Type B pancreatic cell (in vitro differentiated cells): ENCODE measurements at places on chromosomes 7 and 10. TPM values are rescaled to one million over a fixed set of nuclear protein-coding genes. Genes with fewer than 3 reads are reported as not detected.

DNA sequence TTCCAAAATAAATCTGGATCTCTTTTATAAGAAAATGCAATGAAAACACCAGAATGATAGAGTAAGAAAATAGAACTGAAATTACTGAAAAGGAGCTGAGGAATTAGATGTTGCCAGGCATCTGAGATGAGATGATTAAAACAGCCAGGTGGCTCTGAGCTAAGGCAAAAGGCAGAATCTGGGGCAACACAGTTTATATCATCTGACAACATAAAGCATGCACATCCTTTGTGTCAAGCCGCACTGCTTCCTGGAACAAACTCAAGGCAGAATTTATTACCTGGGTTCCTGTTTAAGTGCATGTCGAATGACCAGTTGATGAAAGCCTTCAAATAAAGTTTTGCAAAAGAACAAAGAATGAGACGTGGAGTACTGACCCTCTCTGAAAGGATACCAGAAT lies 247.0 kb downstream of the SNX10 start:
- no peak for DNase-seq

DNA sequence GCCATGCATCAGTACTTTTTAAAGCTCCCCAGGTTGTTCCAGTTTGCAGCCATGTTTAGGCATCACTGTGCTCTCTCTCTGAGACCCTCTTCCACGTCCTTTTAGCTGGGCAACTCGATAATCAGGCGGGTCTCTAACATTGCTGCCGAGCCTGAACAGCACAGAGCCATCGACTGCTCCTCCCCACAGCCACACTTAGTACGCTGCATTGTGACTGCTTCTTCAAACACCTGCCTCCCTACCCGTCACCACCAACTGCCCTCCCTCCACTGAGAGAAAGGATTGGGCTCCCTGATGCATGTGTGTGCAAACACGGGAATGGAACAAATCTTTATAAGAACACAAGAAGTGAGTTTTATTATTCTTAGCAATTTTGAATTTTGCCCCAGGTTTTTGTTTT lies 11.4 kb upstream of the TACR2 start:
- no peak for DNase-seq

DNA sequence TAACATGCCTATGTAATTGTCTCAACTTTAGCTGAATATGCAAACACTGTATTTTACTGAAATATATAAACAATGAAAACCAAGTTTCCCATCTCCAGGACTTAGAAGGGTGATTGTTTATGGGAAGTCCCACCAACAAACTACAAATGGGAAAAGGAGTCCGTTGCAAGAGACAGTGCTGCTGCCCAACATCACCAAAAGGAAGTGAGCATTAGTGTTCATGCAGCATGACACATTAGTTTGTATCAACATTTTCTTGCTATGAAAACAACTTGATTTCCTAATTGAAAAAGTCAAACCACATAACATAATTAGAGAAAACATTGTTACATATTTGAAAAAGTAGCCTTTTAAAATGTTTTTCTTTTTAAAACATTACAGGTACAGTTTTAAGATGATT lies 138.5 kb downstream of the ZNF438 start:
- DNase-seq = no peak

DNA sequence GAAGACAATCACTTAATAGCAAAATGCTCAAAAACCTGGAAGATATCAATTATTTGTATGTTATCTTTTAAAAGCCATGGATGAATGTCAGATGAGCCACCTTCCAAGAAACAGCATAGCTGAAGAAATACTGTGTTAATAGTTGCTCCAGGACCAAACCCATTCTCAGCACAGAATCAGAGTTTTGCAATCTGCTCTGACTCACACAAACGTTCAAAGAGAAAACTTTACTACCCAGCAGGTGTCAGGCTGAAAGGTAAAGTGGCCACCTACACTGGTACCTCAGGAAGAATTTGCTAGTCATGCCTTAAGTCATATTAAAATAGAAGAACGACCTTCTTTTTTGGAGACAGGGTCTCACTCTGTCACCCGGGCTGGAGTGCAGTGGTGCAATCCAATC lies 526.5 kb downstream of the PARD3 start:
- no peak for DNase-seq

DNA sequence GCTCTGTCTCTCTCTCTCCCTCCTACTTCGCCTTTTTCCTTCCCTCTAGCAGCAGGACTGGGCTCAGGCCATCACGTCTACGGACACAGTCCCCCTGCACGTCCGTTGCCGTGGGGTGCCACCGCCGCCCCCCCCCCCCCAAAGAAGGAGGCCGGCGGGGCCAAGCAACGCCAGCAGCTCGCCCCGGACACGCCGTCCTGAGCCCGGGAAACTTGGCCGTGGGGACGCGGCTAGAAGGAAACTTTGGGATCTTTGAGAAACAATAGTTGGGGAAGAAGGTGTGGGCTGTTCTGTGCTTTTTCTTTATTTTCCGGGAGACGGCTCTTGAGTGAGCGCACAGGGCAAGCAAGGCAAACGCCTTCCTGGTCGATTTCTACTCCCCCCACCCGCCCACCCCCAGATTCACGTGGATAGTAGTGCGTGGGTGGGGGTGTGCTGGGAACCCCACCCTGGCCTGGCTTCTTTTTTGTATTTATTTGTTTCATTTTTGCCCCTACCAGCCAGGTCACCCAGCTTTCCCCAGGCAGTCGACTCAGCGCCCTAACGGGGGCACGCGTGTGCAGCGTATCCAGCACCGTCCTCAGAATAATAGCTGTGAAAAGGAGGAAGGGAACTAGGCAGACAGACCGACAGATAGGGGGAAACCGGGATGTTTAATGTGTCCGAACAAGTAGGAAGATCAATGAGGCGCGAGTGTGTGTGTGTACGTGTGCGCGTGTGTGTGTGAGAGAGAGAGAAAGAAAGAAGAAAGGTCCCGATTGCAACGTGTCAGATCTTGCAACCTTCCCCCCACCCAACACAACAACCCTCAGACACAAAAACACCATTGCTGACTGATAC lies 1.4 kb downstream of the MXI1 start:
- DNase-seq = no peak

DNA sequence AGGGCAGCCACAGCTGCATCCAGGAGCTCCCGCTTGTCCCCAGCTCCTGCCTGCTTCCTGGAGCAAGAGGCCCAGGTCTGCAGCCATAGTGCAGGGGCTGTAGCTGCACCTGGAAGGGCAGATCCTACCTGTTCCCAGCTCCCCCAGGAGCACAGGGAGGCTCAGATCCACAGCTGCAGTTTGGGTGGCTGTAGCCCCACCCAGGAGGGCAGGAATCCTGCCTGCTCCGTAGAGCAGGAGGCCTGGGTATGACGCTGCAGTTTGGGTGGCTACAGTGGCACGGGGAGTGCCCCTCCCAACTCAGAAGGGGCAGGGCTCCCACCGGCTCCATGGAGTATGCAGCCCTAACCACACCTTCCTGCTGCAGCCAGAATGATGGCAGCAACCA lies 26.7 kb upstream of the CDCA7L start:
- DNase-seq = no peak

DNA sequence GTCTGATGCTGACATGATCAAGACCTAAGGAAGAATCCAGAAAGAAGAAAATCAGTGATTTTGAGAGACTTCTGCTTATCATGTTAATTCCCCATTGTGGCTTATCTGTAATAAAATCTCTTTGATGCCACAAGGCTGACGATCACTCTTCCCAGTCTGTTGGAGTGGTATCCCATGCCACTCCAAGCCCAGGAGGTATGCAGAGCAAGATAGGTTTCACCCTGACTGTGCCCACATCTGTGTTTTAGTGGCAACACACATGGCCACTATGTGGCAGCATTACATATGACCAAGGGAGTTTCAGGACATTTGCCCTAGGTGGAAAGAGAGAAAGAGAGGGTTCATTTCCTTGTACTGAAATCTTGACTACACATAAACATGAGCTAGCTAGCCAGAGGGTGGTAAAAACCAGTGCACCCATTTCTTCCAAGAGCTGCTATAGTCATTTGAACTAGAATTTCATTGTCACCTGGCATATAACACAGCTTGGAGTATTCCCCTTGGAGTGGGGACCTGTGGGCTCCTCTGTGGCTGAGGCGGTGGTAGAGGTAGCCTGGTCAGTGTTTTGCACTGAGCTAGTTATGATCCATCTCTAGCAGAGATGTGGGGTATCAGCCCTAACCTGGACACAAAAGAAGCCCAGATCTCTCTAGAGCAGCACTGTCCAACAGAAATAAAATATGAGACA lies 20.8 kb downstream of the LAMB4 start:
- no peak for DNase-seq

- no peak for DNase-seq
Measured at GRCh38 chr10:69484736-69485135, 33.5 kb downstream of the TSPAN15 start.

DNA sequence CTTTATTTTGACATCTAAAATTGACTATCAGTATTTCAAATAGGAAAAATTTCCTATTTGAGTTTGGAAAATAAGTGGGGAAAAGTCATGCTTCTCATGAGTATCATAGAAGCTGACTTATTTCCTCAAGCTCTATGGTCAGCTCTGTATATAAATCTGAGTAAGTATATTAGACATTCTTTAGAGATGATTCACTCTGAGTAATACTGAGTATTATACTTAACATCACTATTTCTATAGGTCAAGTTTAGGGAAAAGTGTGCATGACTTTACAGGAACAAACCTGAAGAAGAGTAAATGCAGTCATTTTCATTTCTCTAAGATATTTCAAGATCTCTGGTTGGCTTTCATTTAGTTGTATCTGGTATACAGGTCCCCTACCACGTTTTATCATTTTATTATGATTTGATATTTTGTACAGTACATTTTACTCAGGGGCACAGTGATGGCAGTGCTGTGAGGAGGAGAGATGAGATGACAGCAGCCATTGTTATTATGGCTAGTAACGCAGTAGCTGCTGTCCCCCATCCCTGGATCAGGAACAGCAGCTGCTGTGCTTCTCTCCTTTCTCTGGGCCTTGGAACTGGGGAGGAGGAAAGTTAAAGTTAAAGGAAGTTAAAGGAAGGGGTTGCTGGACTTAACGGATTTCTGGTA lies 15.2 kb downstream of the SND1 start:
- no peak for DNase-seq

DNA sequence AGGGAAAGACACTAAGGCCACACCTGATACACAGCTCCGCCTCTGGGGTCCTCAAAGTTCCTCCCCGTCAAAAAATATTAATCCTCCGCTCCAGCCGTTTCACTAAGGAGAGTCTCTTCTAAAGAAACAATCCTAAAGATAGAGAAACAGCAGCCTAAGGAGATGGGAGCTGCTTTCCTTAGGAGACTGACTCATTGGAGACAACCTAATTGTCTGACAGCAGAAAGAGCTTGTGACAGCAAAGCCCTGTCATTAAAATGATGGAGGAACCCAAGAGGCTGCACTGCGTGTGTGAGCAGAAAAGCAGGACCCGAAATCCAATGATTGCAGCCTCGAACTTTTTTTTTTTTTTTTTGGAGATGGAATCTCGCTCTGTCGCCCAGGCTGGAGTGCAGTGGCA lies 44.0 kb upstream of the TNRC18 start:
- no peak for DNase-seq

DNA sequence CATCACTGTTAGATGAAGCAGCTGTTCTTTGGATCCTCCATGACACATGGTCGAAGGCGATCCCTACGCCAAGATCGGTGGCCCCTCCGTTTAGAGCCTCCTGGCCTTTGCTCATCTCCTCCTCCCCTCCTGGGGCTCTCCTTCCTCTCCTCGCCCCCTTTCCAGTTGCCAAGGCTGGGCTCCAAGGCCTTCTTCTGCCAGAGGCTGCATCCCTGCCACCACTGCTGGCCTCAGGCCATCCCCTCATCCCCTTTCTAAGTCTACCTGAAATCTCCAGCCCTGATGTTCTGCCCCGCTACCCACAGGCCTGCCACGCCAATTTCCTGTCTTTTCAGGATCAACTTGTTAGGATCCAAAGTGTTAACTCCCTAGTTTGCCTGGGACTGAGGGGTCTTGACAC lies 265.1 kb upstream of the ZMIZ1 start:
- DNase-seq = no peak

GRCh38 chr7:100943693-100944092 lies 5.6 kb upstream of the MUC3A start:
- no peak for DNase-seq

DNA sequence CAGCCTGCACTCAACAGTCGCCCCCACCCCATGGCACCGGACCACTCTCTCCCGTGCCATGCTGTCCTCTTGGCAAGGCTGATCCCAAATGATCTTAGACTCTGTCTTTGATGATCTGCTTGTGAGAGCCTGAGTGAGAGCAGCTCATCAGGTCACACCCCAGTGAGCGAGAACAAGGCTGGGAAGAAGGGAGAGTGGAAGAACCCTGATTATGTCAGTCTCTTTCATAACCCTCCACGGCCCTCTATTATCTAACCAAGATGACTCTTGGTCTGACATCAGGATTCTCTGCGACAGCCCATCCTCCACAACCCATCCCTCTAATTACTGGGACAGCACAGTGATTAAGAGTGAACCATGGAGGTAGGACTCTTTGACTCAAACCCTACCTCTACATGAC lies 53.1 kb upstream of the C7orf33 start:
- DNase-seq = no peak

DNA sequence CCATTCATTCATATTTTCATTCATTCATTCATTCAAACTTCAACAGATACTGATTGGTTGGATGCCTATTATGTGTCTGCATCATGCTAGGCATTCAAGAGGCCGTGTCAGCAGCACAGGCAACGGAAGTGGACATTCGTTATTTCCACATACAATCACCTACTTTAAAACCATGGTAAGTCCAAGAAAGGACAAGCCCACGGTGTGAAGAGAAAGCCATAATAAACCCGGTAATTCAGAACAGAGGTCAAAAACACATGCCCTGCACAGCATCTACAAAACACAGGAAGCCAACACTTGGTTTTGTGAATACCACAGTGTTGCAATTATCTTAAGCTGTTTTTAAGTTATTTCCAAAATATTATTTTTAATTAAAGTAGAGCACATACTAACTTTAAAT lies 126.7 kb downstream of the GLI3 start:
- no peak for DNase-seq

DNA sequence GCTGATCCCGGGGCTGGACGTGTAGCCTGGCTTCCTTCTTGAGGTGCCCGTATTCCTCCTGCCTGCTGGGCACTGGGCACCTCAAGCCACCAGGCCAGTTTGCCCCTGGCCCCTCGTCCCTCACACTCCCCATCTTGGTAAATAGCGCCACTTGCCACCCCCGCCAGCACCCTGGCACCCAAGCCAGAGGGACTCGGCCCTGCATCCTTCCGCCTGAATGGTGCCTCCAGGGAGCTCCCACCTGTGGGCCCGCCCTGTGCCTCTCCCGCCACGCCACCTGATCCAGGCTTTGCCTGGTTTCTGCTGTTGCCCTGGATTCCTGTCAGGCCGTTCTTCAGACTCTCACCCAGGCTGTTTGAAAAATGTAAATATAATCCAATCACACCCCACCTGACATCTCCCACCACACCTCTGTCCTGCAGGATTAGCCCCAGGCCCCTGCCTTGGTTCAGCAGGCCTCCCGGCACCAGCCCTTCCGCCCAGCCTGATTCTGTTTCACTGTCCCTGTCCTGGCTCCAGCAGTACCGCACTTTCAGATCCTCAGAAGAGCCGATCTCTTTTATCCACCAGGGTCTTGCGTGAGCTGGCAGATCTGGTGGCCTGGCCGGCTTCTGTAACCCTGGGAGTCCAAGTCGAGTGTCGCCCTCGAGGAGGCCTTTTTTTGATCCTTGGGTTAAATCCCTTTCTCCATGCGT lies 33.8 kb downstream of the WIPI2 start:
- DNase-seq = no peak

TRA2A gene
- total RNA-seq = 97.9 and 116 TPM in 2 replicates

PIP gene
- not detected in 2 replicates for total RNA-seq

KLF14 gene
- 0.55 and 0.94 TPM in 2 replicates for total RNA-seq

PROSER2 gene
- total RNA-seq = 6.7 and 12.6 TPM in 2 replicates

TSPAN14 gene
- 111 and 159 TPM in 2 replicates for total RNA-seq

SPDYE11 gene
- not detected in 2 replicates for total RNA-seq

AKR1C1 gene
- total RNA-seq = 14.5 and 18.6 TPM in 2 replicates

PHYHIPL gene
- 14.3 and 23.8 TPM in 2 replicates for total RNA-seq

POU6F2 gene
- 1.4 and 2.0 TPM in 2 replicates for total RNA-seq
